Stimulated activated CD4-positive, alpha-beta T cell treated with anti-CD3 and anti-CD28 coated beads, Interleukin-12 subunit alpha, Interleukin-12 subunit beta, amount 100 ng/mL, for 4 hours (primary cell): ENCODE measurements at places on chromosomes 6 and 20.

DNA sequence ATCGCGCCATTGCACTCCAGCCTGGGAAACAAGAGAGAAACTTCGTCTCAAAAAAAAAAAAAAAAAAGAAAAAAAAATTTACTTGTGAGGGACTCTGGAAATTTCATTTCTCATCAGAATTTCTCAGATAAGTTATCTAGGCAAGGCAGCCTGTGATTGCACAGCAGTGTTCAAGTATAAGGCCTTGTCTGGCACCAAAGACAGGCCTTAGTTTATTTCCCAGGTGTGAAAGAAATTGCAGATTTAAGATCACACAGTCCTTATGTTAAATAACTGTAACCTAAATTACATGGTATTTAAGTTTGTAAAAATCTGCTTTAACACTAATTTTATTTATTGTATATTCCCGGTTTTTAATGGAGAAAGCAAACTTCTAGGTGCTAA lies 34.8 kb downstream of the HFE start:
- DNase-seq, result no peak

DNA sequence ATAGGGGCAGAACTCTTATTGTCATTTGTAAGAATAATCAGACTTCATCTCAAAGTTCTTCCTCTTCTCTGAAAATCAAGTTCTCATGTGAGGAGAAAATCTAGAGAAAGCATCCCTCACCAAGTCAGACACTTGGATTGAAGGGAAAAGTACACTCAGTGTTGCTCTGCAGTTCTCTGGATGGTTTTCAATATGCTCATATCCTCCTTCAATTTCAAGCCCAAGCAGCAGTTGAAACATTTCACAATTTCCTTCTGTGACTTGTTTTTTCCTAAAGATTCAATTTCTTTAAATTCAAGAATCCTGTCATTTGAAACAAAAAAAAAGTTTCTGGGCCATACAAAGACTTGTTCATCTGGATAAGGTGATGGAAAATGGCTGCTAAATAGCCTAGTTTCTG lies 140.2 kb upstream of the AHI1 start:
- no peak for DNase-seq

- no peak for DNase-seq
These were observed 9.4 kb upstream of the STX11 start for GRCh38 chr6:144140867-144141266.

- DNase-seq, result no peak
These were observed 13.7 kb downstream of the PSMB9 start for GRCh38 chr6:32867554-32868256.

DNA sequence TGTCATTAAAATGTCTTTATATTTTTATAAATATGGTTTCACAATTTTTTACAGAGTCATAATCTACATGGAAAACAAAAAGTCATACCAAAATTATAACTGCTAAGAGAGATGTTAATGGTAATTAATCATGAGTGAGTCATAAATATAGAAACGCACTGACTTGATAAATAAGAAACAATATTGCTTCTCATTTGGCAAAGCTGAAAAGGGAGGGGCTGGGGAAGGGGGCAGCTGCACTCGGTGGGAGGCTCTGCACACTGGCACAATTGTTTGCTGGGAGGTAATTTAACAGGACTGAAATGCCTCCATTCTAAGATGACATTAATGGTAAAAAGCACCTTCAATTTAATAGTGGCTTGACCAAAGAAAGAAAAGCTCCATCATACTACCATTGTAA lies 133.3 kb upstream of the AGPAT4 start:
- no peak for DNase-seq

DNA sequence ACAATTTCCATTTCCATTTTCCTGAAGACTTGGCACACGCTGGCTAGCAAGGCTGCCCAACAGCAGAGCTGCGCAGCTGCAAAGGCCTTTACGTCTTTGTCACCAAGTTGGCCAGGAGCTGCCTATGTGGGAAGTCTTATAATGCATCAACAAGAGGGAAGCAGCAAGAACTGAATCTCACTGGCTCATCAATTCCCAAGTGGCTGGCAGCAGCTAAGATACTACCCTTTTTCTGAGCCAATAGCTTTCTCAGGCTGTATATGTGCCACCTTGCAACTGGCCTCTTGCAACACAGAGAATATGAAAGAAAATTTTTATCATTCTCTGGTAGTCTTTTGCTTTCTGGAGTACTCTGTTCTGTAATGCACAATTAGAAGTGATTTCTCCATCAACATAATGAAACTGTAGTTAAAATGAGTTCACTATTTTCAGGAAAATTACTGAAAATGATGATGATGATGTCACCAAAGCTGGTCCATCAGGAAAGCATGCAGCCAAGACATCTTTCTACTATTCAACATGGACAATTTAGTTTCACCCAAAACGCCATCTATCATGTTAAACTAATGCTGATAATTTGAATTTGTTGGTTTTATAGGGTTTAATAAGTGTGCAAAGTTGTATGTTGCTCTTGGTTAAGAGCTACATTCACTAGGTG lies 97.3 kb upstream of the FOXA2 start:
- no peak for DNase-seq

- no peak for DNase-seq
These were observed 155.9 kb downstream of the NRN1 start for GRCh38 chr6:5850848-5851255.

DNA sequence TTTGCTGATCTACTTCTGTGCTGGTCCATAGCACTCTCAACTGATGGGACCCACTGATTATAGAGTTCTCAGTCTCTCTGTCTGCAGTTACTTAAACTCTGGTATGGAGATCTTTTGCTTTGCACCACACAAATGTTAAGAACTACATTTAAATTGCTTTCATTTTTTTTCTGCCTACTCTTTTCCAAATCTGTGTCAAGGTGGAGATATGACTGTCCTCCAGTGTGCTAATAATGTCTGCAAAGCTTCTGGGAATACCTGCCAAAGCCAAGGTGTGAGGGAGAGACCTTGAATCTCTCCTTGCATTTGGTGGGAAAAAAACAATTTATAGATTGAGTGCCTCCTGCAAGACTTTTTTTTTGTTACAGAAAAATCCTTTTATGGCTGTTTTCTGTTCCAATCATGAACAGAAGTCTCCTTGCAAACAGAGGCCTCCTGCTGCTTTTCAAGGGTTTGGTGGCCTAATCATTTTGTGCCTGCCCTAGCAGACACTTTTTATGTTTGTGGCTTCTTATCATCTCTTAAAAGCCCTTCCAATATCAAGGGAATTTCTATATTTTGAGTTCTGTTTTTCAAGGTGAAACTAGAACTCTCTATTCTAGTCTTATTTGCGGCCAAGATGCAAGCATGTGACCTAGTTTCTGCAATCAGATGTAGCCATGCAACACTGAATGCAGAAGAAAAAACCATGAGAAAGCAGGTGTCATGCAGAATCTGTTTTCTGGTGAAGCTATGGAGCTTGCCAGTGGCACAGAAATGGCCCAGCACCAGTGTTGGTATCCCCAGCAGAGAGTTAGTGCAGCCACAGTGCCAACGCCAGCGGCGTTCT lies 23.2 kb upstream of the AKIRIN2 start:
- DNase-seq, result no peak

DNA sequence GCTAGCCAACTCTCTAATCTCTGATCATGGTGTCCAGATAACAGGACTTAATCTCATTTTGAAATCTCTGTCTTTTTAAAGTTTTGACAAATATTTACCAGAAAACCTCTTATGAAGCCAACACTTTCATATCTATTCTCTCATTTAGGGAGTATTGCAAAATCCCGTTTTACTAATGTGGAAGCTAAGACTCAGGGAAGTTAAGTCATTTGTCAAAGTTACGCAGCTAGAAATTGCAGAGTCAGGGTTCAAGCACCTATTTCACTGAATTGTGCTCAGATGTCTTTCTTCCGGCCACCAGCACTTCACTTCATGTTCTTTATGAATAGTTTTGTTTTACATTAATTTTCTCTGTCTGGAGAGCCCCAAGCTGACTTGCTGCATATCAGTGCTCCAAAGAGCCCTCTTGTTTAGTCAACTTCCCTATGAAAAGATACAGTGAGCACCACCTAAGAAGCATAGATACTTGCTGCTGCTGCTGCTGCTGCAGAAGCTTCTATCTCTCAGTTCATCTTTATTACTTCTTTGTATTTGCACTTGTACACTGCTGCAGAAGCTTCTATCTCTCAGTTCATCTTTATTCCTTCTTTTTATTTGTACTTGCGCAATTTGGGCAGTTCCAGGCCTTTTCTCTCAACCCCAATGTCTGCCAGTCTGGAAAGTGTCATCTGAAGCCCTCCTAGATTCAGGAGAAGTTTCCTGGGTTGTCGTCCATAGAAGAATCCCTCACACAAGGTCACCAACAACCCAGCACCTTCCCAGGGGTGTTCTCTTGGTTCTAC lies 329.7 kb downstream of the MAFB start:
- no peak for DNase-seq

- no peak for DNase-seq
These were observed 8.8 kb downstream of the FASTKD5 start for GRCh38 chr20:3150908-3151307.

GRCh38 chr20:43939762-43940121 lies 25.1 kb downstream of the TOX2 start:
- DNase-seq, result no peak

GRCh38 chr6:34459899-34460593 lies 5.8 kb upstream of the PACSIN1 start:
- DNase-seq, result peak; percentile 18

GRCh38 chr6:15623276-15624116 lies 39.3 kb downstream of the DTNBP1 start:
- DNase-seq, result no peak

DNA sequence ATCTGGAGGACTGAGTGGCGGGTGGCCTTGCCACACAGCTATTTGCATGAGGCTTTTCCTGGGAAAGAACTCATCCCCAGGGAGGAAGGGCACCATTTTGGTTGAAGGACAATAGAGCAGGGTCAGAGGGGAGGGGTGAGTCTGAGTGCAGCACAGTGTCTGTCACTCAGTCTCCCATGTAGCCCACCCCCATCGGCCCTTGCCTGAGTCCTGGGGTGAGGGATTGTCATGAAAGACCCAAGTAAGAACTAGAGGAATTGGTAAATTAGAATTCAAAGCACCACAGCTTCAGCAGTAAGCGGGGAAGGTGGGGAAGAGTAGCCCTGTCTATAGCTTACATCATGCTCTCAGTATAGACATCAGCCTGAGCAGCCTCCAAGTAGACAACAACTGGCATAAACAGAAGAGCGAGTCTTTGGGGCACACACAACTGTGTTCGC lies 90.4 kb upstream of the TMEM30A start:
- no peak for DNase-seq

DNA sequence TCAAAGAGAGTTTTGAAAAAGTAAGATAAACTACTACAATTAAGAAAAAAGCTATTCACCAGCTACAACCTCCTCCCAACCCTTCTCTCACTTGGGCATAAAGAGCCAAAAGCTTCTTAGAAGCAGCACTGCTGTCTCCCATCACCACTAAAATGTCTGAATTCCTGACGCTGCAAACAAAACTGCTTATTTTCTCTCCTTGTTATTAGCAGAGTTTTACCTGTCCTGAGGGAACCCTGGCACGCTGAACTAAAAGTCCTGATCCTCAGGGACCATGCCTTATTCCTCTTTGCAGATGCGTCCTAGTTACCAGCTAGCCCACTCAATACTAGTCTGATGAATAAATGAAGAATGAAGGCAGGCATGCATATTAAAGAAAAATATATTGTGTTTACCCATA lies 1.1 kb downstream of the HACE1 start:
- no peak for DNase-seq

DNA sequence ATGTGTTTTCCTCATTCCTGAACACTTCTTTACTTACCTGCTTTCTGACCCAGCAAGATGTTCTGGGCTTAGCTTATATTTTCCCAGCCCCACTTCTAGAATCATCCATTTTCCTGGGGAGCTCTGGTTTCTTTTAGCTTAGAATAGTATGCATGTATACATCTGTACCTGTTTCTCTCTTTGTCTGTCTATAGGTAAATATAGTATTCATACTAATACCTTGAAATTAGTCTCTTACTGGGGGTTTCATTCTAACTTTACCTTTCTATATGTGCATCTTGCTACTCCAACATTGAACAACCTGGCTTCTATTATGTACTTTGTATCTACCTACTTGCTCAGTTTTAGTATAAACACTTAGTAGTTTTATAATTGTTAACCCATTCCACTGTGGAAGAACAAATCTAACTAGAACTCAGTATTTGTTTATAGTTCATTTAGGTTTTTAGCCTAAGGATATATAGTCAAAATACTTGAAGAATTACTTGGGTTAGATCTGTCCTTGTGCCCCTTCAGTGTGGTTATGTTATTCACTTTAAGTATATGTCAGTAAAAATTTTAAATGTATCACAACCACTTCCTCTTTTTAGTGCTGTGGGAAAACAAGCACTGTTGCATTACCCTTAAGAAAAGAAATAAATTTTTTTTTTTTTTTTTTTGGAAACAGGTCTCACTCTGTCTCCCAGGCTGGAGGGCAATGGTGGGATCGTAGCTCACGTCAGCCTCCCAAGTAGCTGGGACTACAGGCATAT lies 54.0 kb downstream of the ASXL1 start:
- DNase-seq, result no peak

DNA sequence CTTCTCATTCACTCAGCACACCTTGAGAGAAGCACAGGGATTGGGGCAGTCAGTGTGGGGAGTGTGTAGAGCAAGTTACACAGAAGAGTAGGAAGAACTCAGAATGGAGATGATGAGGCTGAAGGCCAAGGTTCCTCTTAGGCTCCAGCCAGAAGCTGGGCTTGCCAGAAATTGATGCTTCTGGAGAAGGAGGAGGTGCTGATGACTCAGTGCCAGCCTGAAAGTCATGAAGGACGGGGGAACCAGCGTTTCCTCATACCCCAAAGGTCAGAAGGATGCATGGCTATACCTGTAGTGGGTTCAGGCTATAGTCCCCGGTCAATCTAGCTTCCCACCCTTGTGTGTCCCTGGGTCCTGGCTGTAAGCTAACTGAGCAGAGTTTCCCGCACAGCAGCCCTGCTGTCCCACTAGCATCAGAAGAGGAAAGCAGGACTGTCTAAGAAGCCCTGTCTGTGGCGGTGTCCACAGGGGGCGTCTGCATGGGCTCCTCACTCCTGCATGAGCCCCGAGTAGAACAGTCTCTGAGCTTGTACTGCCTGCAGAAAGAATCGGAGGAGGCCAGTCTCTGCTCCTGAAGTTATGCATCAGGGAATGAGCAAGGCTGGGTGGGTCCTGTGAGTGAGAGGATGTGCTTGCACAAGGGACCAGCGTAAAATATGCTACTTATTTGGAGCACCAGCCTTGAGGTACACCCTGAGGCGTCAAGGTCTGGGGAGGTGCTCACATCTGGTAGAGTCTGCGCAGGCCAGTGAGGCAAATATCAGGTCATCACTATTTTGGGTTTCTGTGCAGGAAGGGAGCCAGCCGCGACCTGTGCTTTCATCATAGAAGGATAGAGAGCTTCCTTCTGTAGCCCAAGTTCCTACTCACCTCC lies 148.5 kb downstream of the MRPL14 start:
- no peak for DNase-seq
